ENCODE measurements at places on chromosomes 16 and 17. TPM values are rescaled to one million over a fixed set of nuclear protein-coding genes. Genes with fewer than 3 reads are reported as not detected.

The MYH3 gene
- 3.8 TPM for total RNA-seq

DNA sequence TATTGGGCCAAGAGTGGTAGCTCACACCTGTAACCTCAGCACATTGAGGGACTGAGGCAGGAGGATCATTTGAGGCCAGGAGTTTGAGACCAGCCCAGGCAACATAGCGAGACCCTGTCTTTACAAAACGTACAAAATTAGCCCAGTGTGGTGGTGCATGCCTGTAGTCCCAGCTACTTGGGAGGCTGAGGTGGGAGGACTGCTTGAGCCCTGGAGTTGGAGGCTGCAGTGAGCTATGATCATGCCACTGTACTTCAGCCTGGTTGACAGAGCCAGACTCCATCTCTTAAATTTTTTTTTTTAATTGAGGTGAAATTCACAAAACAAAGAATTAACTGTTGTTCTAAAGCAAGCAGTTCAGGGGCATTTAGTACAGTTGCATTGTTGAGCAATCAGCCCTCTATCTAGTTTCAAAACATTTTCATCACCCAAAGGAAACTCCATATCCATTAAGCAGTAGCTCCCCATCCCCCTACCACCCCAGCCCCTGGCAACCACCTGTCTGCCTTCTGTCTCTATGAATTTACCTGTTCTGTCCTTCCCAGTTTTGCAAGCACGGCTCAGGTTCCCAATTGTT, 15.6 kb downstream of the SNX29 start:
- no peaks in the 10 kb centered on the region for H3K27me3 ChIP-seq
- H3K36me3 ChIP-seq: no peaks in the 10 kb centered on the region
- no peak overlapping the region for H3K4me3 ChIP-seq
- H3K27ac ChIP-seq: no peak overlapping the region

DNA sequence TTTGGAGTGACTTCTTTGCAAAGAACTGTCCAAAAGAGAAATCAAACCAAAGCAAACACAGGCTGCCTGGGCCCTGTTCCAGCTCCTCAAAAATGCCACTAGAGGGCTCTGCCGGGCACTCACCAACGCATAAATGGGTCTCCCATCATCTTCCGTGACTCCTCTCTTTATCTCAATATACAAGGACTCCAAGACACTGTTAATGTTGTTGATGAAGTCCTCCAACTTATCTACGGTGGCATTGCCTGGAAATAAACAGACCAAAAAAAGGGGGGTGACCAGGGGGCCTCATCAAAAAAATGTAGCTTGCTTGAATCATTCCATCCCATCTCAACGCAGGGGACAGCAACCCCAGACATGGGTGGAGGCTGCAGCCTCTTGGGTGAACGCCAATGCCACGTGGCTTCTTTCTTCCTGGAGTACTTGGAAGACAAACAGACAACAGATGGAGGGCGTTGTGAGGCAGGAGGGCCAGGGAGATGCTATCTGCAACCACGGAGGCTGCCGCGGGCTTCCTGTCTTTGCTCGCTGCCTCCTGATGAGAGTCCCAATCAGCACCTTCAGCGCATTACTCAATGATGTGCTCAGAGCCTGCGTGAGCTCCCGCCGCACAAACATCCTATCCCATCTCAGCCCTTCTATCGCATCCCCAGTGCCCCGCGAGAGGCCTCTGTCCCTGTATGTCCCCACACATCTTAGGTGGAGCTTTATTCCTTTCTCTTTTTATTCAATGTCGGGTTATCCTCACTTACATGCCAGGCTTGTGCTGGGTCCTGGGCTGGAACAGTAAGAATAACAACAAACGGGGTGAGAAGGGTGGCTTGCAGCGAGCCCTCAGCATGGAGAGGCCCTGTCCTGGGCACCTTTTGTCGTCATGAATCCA, 32.0 kb downstream of the KDM8 start:
- H3K4me1 ChIP-seq: peaks cover 25% of the 10 kb centered on the region
- peak; percentile 30 for DNase-seq
- no peaks in the 10 kb centered on the region for H3K36me3 ChIP-seq
- H3K4me3 ChIP-seq: no peak overlapping the region

DNA sequence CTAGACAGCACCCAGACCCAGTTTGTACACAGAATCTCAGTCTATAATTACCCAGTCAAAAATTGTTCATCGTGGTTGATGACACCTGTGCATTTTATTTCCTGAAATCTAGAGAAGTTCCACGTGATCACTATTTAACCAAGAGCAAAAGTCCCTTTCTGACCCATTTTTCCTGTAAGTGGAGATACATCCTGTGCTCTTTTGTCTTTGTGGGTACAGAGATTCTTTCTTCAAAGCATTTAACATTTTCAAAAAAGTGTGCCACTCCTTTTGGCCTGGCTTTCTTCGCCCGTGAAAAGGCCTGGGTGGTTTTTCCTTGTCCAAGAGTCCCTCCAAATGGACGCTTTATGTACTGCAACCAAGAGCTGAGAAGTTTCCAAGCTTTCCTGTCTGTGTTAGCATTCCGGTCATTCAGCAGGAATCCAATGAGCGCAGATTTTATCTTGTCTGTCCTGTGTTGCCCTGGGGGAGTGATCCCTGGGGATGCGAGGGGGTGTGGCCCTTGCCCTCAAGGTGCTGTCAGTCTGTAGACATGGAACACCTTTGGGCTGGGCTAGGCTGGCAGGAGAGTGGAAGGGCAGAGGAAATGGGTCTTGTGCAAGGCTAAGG, 161.1 kb upstream of the CACNG5 start:
- peaks cover 5% of the 10 kb centered on the region for H3K36me3 ChIP-seq
- H3K4me3 ChIP-seq: no peak overlapping the region
- H3K27me3 ChIP-seq: no peaks in the 10 kb centered on the region
- peak; percentile 55 for DNase-seq
- peaks cover 36% of the 10 kb centered on the region for H3K4me1 ChIP-seq
